Stimulated activated CD4-positive, alpha-beta T cell treated with anti-CD3 and anti-CD28 coated beads, Interleukin-12 subunit alpha, Interleukin-12 subunit beta, amount 100 ng/mL, for 24 hours (primary cell): ENCODE measurements at places on chromosomes 7 and 10.

DNA sequence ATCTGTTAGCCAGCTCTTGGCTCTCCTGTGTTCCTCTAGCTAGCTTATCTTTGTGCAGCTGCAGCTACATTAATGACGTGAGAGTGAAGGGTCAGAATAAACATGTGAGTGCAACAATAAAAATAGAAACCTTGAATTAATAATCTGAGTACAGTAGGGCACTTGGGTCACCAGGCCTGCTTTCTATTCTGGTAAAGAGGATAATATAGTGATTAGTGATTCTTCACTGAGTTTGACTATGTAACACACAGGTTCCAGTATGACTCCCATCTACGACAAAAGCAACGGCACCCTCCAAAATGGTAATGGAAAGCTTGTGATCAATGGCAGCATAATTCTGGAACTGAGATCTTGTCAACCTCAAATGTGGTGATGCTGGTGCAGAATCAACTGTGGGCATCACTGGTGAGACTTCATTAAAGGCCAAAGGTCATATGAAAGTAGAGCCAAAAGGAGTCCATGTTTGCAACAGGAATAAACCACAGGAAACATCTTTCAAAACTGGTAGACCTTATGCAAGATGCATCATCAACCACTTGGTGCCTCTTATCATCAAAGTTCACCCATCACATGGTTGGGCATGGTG, 77.6 kb downstream of the NRBF2 start:
- DNase-seq: no peak

- DNase-seq: no peak
Measured at GRCh38 chr10:28833313-28833712, 156.0 kb downstream of the BAMBI start.

DNA sequence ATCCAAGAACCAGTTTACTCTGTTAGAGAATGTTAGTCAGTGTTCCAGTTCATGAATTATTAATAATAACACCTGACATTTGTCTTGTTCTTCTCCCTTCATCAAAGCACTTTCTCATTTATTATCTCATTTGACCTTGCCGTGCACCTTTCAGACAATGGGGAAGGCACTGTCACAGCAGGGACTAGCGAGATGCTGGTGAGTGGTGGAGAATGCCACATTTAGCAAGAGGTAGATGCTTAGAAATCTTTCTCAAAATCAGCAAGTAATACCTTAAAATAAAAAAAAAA, 34.2 kb upstream of the XRCC2 start:
- DNase-seq: no peak

DNA sequence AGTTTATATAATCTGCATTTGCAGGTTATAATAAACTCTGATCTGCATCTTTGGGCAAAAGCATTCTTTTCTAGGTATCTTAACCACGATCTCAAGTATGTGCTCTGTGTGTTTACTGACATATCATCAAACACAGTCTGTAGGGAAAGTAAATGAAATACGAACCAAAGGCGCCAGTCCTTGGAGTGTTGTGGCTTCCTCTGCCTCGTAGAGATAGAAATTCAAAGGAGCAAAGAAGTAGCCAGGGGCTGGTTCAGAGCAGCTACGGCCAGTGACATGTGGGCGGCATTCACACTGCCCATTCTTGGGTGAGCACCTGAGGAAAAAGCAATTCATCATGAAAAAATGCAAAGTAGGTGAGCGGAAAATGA, 38.7 kb downstream of the LAMB4 start:
- no peak for DNase-seq

- no peak for DNase-seq
Measured at GRCh38 chr10:14294347-14295059, 36.2 kb downstream of the FRMD4A start.

DNA sequence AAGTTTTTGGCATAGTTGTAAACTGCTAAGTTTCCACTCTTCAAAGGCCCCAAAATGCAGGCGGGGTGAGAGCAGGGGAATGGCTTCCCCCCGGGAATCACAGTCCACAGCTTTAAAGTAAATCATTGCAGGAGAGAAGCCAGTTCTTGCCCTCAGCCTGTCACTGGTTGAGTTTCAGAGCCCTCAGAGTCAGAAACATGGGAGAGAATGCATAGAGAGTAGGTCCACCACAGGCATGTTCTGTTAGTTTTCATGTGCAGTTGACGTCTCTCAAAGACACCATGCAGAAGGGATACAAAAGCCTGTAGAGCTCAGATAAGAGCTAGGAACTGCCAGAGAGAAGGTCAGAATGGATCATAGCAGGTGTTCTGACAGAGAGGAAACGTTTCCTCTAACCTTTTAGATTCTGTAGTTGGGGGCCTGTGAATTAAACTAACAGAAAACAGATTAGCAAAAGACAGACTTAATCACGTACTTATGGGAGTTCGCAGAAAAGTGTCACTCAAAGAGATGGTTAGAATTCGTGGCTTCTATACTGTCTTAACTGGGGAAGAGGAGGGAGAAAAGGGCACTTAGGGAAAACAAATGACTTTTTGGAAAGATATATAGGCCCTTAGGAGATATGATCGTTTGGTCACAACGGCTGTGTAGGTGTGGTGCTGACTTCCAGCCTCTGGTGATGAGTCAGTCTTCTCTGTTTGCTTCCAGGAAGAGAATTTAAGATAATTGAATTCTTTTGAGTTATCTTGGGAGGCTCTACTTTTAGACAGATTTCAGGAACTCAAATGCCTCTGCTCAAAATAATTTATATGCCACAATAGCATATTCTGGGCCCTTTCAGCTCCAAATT, 48.0 kb upstream of the MSRB2 start:
- no peak for DNase-seq

- DNase-seq: no peak
Measured at GRCh38 chr7:119936836-119937235, 336.1 kb upstream of the KCND2 start.

- DNase-seq: no peak
Measured at GRCh38 chr7:20958572-20958971, 171.9 kb upstream of the SP8 start.

DNA sequence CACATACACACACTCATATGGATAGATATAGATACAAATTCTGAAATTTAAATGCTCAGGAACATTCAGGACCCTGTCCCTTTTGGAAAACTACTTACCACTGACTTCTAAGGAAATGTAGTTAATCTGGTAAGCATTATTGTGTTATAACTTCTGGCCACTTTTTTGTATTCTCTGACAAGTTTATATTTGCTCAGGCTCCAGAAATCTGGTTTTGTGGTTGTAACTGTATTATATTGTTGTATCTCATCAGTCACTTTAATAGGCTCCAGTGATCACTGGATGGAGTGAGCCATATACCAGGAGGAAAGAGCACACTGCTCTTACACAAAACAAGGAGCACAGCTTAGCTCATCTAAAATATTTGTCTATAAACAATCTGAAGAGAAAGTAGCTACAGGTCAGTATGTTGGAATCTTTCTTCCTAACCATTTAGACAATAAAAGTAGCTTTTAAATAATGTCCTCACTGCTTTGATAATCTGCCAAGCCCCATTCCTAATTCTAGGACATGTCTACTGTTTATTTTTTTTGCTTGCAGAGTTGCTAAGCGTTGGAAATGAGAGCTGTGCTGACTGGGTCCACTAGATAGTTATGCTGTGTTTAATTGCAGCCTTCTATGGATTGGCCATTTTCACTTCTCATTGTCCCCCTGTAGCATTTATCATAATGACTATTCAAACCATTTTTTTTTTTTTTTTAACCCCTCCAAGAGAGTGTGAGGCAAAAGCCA, 43.8 kb downstream of the SMNDC1 start:
- DNase-seq: no peak

DNA sequence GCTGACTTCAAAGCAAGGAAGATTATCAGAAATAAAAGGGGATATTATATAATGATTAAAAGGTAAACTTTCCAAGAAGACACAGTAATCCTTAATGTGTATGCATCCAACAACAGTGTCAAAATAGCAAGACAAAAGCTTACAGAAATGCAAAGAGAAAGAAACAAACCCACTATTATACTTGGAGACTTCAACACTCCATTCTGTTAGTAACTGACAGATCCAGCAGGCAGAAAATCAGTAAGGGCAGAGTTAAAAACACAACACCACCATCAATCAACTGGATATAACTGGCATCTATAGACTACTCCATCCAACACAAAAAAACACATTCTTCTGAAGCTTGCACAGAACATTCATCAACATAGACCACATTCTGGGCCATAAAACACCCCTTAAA, 103.8 kb downstream of the OR13A1 start:
- no peak for DNase-seq

- no peak for DNase-seq
Measured at GRCh38 chr7:100132697-100133151, 6.0 kb downstream of the MBLAC1 start.

GRCh38 chr7:74429153-74429747, 24.5 kb upstream of the GTF2IRD1 start:
- DNase-seq: no peak

DNA sequence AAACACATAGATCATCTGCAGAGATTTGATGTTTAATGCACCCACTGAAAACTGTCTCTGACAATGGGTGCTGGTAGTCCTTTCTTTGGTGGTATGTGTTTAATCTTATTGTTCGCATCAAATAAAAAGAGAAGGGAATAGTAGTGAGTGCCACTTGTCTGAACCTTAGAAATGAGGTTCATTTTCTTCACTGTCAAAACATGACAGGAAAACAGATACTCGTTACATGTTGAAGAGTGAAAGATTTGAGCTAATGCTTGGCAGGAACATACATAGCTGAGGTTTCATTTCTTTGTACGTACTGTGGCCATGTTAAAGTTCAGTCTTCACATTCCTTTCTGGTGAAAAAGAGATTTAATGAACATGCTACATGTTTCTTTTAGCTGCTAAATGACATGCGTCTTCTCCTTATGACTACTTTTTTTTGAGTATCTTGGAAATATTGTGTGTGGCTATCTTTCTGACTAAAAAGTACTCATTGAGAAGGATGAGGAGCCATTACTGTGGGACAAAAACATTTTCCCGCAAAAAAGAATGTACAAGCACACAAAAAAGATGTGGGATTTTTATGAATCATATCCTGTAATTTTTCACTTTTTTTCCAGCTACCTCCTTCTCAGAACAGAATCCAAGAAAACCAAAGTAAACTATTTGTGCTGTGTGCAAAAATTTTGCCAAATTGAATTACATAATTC, 108.0 kb downstream of the TWIST1 start:
- DNase-seq: no peak

GRCh38 chr7:145779140-145779539, 337.5 kb upstream of the CNTNAP2 start:
- no peak for DNase-seq

GRCh38 chr7:18828994-18829857, 288.2 kb downstream of the TWIST1 start:
- DNase-seq: no peak

GRCh38 chr7:7956531-7957128, 12.0 kb upstream of the GLCCI1 start:
- DNase-seq: no peak

GRCh38 chr7:69399401-69399800, 198.9 kb upstream of the AUTS2 start:
- no peak for DNase-seq

DNA sequence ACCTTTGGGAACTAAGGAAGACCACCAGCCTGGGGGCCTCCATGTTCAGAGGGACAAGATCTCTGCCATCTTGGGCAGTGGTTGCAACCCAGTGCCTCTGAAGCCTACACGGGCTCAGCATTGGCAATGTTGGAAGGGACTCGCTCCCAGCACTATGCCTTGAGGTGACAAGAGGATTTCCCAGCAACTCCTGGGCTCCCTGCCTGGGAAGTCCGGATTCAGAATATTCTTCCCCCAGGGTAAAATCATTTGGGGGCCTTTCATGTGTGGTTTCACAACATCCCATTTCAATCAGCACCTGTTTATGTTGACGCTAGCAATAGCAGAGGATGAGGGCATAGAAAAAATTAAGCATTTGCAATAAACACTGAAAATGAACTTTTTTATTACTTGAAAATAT, 509.8 kb upstream of the MGMT start:
- DNase-seq: no peak

- DNase-seq: no peak
Measured at GRCh38 chr7:117163101-117163500, 159.8 kb downstream of the WNT2 start.

DNA sequence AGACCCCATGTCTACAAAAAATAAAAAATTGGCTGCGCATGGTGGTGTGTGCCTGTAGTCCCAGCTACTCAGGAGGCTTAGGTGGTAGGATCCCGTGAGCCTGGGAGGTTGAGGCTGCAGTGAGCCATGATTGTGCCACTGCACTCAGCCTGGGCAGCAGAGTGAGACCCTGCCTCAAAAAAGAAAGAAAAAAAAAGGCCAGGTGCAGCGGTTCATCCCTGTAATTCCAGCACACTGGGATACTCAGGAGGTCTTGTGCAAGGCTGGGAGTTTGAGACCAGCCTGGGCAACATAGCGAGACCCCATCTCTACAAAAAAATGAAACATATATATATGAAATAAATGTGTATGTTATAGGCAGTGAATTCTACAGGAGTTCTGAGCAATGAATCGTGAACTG, 44.5 kb upstream of the UBE2H start:
- DNase-seq: no peak

DNA sequence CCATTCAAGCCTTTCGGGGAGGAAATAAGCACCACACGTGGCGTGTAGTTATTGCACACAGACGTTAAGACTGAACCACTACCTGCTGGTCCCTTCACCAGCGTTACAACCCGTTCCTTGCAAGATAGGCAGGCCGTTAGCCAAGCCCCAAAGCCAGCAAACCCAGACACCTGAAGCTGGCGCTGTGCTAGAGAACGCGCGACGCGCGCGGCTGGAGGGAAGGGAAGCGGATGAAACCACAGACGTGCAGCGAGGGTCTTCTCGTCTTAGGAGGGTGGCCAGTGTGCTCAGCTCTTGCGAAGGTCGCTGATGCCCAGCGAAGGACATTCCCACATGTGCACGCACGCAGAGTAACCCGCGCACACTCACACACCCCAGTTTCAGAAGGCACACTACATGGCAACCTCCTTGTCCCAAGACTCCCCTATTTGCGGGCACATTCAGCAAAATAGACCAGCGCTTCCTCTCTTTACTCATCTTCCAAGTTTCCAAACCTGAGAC, 980 bp downstream of the TMEM26 start:
- DNase-seq: no peak

DNA sequence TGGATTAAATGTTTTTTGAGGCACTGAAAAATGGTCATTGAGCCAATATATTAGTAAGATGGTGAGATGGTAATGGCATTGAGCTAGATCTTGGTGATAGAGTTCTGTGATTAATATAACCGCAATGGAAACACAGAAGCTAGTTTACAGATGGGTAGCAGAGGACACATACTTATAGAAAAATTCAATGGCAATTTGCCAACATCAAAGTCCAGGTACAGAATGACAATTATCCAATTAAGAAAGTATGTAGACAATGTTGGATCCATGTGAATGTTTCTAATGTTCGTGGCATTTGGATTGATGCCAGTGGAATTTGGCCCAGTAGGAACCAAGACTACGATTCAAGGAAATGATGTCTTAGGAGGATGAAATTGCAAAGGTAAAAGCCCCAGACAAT, 187.8 kb downstream of the GNAT3 start:
- DNase-seq: no peak

GRCh38 chr10:47283848-47284247, 16.1 kb upstream of the GDF10 start:
- DNase-seq: no peak
